ENCODE measurements at places on chromosomes 11 and 22. TPM values are rescaled to one million over a fixed set of nuclear protein-coding genes. Genes with fewer than 3 reads are reported as not detected.
A peak's percentile ranks its signal among the peaks of the same experiment; 100 is the strongest.

DNA sequence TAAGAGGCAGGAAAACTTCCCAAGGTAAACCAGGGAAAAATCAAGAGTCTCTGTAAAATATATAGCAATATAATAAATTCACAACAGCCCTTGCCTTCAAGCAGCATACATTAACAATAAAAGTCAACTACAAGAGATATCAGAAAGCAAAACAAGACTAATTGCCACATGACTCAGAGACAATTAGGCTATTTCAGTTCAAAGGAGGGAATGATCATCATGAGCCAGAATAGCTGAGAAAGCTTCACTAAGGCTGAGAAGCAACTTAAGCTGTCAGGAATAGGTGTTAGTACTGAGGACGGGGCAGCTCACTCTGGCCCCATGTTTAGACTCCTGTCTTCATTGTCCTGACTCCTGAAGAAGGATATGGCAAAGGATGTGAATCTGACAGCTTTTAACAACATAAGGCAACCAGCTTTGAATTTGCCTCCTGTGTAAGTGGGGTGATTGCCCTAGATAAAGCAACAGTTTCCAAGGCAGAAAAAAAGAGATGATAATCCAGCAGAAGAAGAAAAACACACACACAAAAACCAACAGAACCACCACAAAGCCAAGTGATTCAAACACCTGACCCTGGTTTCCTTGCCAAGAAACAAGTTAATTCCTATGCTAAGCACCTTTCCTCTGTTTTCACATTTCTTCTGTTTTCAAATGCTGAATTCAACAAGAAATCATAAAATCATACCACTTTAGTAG is 60.8 kb downstream of the SIK3 start:
- no peaks in the 10 kb centered on the region for H3K4me1 ChIP-seq
- H3K27ac ChIP-seq, result peak overlapping the region; percentile 38
- H3K4me3 ChIP-seq, result no peak overlapping the region
- DNase-seq, result no peak
- no peaks in the 10 kb centered on the region for H3K36me3 ChIP-seq
- H3K27me3 ChIP-seq, result no peaks in the 10 kb centered on the region

GRCh38 chr22:36028646-36029405 is at the start of gene RBFOX2:
Gene RBFOX2 (minus strand): TSS chr22:36028824. CDS start chr22:36028425, 399 bp downstream.
- peak within 1 kb of the TSS; percentile 72 for H3K27ac ChIP-seq
- no peaks in the 10 kb centered on the region for H3K36me3 ChIP-seq
- H3K4me3 ChIP-seq, result peak within 1 kb of the TSS; percentile 73
- DNase-seq, result peak; percentile 94
- peaks cover 10% of the 10 kb centered on the region for H3K4me1 ChIP-seq

GRCh38 chr11:126189109-126189929 is 22.1 kb downstream of the RPUSD4 start:
- no peaks in the 10 kb centered on the region for H3K4me1 ChIP-seq
- no peak for DNase-seq
- H3K4me3 ChIP-seq, result no peak overlapping the region
- H3K36me3 ChIP-seq, result peaks cover 44% of the 10 kb centered on the region

DNA sequence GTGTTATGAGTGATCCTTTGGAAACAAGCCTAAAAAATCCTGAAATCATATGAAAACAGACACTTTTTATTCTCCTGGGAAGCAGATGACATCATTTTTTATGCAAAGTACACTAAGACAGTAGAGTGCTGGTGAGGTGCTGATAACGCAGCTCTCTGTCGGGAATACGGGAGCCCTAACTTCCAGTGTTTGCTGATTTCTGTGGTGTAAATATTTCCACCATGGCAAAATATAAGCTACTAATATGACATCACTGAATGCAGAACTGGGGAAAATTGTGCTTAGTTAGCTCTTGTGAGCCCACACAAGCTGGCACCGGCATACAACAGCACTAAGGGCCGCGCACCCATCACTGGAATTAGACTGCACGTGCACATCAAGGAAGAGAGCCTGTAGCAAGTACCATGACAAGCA is 82.6 kb downstream of the FAM76B start:
- no peaks in the 10 kb centered on the region for H3K27me3 ChIP-seq
- no peak overlapping the region for H3K4me3 ChIP-seq
- peak overlapping the region; percentile 13 for H3K27ac ChIP-seq
- H3K36me3 ChIP-seq, result no peaks in the 10 kb centered on the region

The CCDC188 gene
- not detected for total RNA-seq

The MIAT gene
- 0.93 TPM for total RNA-seq

The ESRRA gene
- 84.1 TPM for total RNA-seq
